NCI-H460 (cell line): ENCODE measurements at places on chromosomes 7 and 10. TPM values are rescaled to one million over a fixed set of nuclear protein-coding genes. Genes with fewer than 3 reads are reported as not detected.

PLOD3 gene
- 125 and 130 TPM in 2 replicates for total RNA-seq

WDR86 gene
- total RNA-seq = not detected in 2 replicates

KCNK18 gene
- total RNA-seq = not detected in 2 replicates

CNTNAP2 gene
- 0.15 and 0.17 TPM in 2 replicates for total RNA-seq

RTKN2 gene
- total RNA-seq = 2.8 and 4.0 TPM in 2 replicates

ITPRID1 gene
- total RNA-seq = not detected in 2 replicates

SEPTIN7 gene
- 189 and 233 TPM in 2 replicates for total RNA-seq

TMEM26 gene
- not detected in 2 replicates for total RNA-seq

HYAL4 gene
- not detected in 2 replicates for total RNA-seq

NPSR1 gene
- 0.29 TPM in 1 of 2 replicates, not detected in the other for total RNA-seq

TACC2 gene
- 24.4 and 31.1 TPM in 2 replicates for total RNA-seq

CHST15 gene
- total RNA-seq = 53.2 and 60.9 TPM in 2 replicates

PAX4 gene
- total RNA-seq = not detected in 2 replicates

PPP1R3A gene
- total RNA-seq = not detected in 2 replicates

PRF1 gene
- not detected in 2 replicates for total RNA-seq

SPAM1 gene
- not detected in 2 replicates for total RNA-seq

OR2A5 gene
- not detected in 2 replicates for total RNA-seq

AKR1B15 gene
- total RNA-seq = 1.4 and 2.0 TPM in 2 replicates

TMEM139 gene
- total RNA-seq = 4.0 and 7.3 TPM in 2 replicates

PPRC1 gene
- total RNA-seq = 24.1 and 26.4 TPM in 2 replicates

SYNPO2L gene
- total RNA-seq = not detected in 2 replicates

POLR2J3 gene
- 14.8 and 21.3 TPM in 2 replicates for total RNA-seq

SYT15 gene
- total RNA-seq = 0.10 and 0.17 TPM in 2 replicates

ZNHIT1 gene
- total RNA-seq = 66.9 and 77.5 TPM in 2 replicates

AOAH gene
- total RNA-seq = 0.10 TPM in 1 of 2 replicates, not detected in the other

PDE1C gene
- total RNA-seq = 46.5 and 48.7 TPM in 2 replicates

PPIF gene
- 84.5 and 96.5 TPM in 2 replicates for total RNA-seq

OR2F2 gene
- 0.15 TPM in 1 of 2 replicates, not detected in the other for total RNA-seq
